ENCODE measurements at places on chromosomes 6 and 20. TPM values are rescaled to one million over a fixed set of nuclear protein-coding genes. Genes with fewer than 3 reads are reported as not detected.
A peak's percentile ranks its signal among the peaks of the same experiment; 100 is the strongest.

APOBEC2 gene
- total RNA-seq, result 7.2 TPM

RIPOR3 gene
- 8.3 TPM for total RNA-seq

IP6K3 gene
- total RNA-seq, result 1.1 TPM

GRCh38 chr6:20217891-20218290 lies 5.6 kb upstream of the MBOAT1 start:
- no peaks in the 10 kb centered on the region for H3K36me3 ChIP-seq
- no peak for DNase-seq
- no peaks in the 10 kb centered on the region for H3K27me3 ChIP-seq
- peaks cover 22% of the 10 kb centered on the region for H3K4me1 ChIP-seq
- no peak overlapping the region for H3K27ac ChIP-seq

GRCh38 chr6:158789115-158789917 lies 29.9 kb downstream of the EZR start:
- H3K27me3 ChIP-seq, result no peaks in the 10 kb centered on the region
- peaks cover 32% of the 10 kb centered on the region for H3K4me1 ChIP-seq
- DNase-seq, result peak; percentile 67
- no peak overlapping the region for H3K4me3 ChIP-seq

DNA sequence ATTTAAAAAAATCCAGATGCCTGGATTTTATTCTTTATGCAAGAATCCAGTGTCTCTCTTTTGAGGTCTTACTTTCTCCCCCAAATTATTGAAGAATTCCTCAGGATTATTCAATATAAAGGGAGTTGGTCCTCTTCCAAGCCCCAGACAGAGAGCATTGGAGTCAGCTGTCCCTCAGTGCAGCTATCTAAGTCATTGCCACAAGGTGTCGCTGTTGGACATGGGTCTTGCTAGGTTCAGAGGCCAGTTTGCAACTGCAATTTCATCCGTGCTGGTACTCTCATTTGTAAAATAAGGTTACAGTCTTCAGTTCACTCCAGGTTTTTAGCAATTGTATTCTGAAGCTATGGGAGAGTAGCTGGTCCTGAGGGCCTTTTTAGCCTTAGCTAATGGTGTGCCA lies 27.8 kb downstream of the CCN2 start:
- no peak overlapping the region for H3K4me3 ChIP-seq
- no peak overlapping the region for H3K27ac ChIP-seq
- DNase-seq, result peak; percentile 67
- no peaks in the 10 kb centered on the region for H3K36me3 ChIP-seq
- H3K4me1 ChIP-seq, result no peaks in the 10 kb centered on the region

DNA sequence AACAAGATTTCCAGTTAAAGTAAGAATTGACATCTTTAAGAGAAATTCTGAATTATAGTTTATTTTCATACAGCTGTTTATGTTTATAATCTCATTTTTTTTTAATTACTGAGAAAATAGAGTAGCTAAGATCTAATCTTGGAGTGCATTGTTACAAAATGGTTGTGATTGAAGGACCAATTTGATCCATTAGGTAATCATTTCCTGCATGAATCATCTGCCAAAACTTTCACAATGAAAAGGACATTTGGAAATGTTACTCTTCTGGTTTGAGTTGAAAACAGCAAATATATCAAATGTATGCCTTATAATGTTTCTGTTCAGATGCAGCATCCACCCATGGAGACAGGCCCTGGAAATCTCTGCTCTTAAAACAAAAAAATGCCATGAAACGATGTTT lies 19.0 kb downstream of the TUBB2A start:
- H3K4me1 ChIP-seq, result peaks cover 17% of the 10 kb centered on the region
- DNase-seq, result no peak
- H3K4me3 ChIP-seq, result no peak overlapping the region
- H3K27me3 ChIP-seq, result no peaks in the 10 kb centered on the region

- DNase-seq, result peak; percentile 35
- H3K36me3 ChIP-seq, result no peaks in the 10 kb centered on the region
- H3K4me3 ChIP-seq, result no peak overlapping the region
- no peaks in the 10 kb centered on the region for H3K27me3 ChIP-seq
- peaks cover 22% of the 10 kb centered on the region for H3K4me1 ChIP-seq
These were observed 27.8 kb downstream of the CASS4 start for GRCh38 chr20:56439771-56440291.

RNF182 gene
- total RNA-seq, result not detected

DNA sequence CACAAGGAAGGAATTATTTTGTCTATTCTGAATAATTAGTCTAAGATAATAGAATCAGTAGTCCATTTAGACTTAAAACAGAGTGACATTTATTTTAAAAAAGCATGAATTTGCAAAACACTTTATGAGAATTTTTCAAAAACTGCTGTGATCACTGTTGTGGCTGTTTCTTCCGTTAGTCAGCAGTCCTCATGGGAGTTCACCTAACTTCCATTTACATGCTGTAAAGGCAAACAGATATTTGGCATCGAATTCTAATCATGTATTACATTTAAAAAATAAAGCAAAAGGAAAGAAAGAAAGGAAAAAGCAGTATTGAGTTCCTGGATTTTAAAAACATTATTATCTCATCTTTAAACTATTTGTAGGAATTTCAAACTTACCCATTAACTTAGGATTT lies 111.8 kb downstream of the MTHFD1L start:
- H3K4me1 ChIP-seq, result no peaks in the 10 kb centered on the region
- DNase-seq, result no peak
- H3K36me3 ChIP-seq, result peaks cover 6% of the 10 kb centered on the region
- H3K27ac ChIP-seq, result no peak overlapping the region
- no peaks in the 10 kb centered on the region for H3K27me3 ChIP-seq

DNA sequence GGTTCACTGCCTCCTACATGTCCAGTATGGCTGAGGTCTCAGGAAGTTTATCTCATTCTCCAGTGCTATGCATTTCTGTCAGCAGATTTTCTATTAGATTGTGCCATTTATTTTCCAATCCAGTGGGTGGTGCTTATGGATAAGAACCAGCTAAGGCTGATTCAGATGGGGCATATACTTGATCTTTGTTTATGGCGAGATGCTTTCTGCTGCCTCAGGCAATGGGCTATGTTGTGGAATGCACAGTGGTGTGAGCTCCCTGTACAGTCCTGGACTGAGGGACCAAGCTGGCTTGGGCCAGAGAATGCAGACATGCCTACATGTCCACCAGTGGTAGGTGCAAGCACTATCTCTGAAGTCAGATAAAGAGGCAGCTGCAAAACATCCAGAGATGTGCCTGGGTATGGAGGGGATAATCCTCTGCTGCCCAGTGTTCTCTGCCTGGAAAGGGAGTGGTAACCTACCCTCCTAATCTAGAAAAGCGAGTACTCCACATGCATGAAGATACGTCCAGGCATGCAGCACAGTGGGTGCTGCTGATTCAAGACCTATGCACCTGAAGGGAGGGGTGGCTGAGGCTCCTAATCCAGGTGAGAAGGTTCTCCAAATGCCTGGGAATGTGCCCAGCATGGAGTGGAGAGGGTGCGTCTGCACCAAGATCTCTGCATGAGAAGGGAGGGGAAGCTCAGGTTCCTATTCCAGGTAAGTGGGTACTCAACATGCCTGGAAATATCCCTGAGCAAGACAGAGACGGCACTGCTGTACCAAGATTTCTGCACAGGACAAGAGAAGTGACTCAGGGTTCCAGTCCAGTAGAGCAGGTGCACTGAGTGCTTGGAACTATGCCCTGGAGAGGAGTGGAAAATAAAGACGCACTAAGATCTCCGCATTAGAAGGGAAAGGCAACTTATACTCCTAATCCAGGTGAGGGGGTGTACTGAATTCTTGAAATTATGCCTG lies 9.4 kb downstream of the CST4 start:
- no peak overlapping the region for H3K27ac ChIP-seq
- no peak for DNase-seq
- H3K4me1 ChIP-seq, result no peaks in the 10 kb centered on the region
- H3K4me3 ChIP-seq, result no peak overlapping the region
- H3K36me3 ChIP-seq, result no peaks in the 10 kb centered on the region

- peak; percentile 73 for DNase-seq
- H3K27ac ChIP-seq, result peak overlapping the region; percentile 49
- H3K36me3 ChIP-seq, result no peaks in the 10 kb centered on the region
- H3K4me3 ChIP-seq, result peak overlapping the region; percentile 13
These were observed 533.8 kb upstream of the ID4 start for GRCh38 chr6:19303383-19303782.

- H3K27me3 ChIP-seq, result no peaks in the 10 kb centered on the region
- peaks cover 7% of the 10 kb centered on the region for H3K4me1 ChIP-seq
- no peak overlapping the region for H3K4me3 ChIP-seq
These were observed 13.6 kb downstream of the PPP1R14C start for GRCh38 chr6:150156460-150156859.

DNA sequence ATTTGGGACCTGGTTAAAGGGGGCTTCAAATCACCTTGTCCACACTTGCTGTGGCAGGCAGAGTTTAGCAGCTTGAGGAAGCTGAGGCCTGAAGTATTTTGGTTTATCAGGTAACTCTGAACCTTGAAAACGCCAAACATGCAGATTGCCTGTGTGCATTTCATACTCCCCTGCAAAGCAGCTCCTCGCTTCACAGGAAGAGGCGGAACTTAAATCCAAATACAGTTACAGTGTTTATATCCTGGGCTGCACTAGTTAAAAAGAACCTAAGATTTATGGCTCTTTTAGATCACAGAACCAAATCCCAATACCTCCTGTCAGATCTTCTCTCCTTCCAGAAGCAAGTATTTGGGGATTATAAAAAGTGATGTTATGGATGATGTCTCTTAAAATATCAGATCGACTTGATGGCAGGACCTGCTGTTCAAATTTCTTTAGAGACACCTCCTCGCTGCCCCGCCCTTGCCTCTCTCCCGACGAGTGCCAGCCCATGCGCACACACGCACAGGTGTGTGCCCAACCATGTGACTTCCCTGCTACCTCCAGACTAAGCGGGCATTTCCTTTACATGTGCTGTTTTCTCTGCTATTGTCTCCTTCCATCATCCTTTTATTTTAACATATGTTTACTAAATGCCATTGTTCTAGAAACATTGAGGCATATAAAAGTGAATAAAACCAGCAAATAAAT lies 224.6 kb upstream of the FOXQ1 start:
- H3K4me1 ChIP-seq, result peaks cover 28% of the 10 kb centered on the region
- no peak overlapping the region for H3K4me3 ChIP-seq
- DNase-seq, result peak; percentile 54
- no peaks in the 10 kb centered on the region for H3K36me3 ChIP-seq
- H3K27ac ChIP-seq, result peak overlapping the region; percentile 75

- H3K27me3 ChIP-seq, result no peaks in the 10 kb centered on the region
- peaks cover 26% of the 10 kb centered on the region for H3K4me1 ChIP-seq
- H3K36me3 ChIP-seq, result peaks cover 9% of the 10 kb centered on the region
These were observed 4.7 kb upstream of the MICAL1 start for GRCh38 chr6:109460161-109460829.

DNA sequence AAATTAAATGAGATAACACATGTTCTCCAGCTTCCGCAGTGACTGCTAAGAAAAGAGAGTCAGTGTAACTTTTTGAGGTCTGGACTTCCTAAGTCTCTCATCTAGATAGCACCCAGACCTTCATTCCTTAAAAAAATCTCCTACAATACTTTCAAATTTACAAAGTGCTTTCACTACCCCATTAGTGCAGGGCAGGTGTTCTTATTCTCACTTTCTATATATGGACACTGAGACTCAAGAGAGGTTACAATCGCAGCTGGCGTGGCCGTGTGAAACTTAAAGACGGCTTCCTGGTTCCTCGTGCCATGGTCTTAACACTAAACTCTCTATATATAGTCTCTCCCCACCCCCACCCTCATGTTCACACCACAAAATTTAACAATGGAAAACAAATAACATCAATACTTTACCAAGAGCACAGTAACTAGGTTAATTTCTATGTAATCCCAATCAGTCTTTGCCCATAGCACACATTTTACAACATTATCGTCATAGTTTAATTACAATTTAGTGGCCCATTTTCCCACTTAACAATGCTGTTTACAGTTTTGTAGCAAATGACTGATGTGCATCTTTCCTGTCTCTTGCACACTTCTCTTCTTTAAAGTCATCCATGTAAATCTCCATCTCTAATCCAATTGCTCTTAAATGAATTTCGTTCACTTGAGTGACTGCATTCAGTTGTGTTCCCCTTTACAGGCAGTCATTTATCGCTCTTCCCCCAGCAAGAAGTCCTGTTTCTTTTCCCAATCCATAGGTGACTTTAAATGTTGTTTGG lies 78.8 kb upstream of the ARID1B start:
- H3K36me3 ChIP-seq, result no peaks in the 10 kb centered on the region
- no peaks in the 10 kb centered on the region for H3K4me1 ChIP-seq
- H3K27ac ChIP-seq, result no peak overlapping the region
- DNase-seq, result peak; percentile 33
- no peak overlapping the region for H3K4me3 ChIP-seq
- H3K27me3 ChIP-seq, result no peaks in the 10 kb centered on the region
